ENCODE measurements at places on chromosomes 7 and 10. TPM values are rescaled to one million over a fixed set of nuclear protein-coding genes. Genes with fewer than 3 reads are reported as not detected.

SUN1 gene
- 107 TPM for total RNA-seq

TMEM176A gene
- total RNA-seq = not detected

CACNB2 gene
- 1.2 TPM for total RNA-seq

ZNF727 gene
- not detected for total RNA-seq

NRCAM gene
- total RNA-seq = 0.17 TPM

MKX gene
- not detected for total RNA-seq

PROSER2 gene
- 1.2 TPM for total RNA-seq

KAZALD1 gene
- 84.3 TPM for total RNA-seq

CTTNBP2 gene
- total RNA-seq = 16.3 TPM

ASAH2 gene
- 0.26 TPM for total RNA-seq

GTF2IRD1 gene
- total RNA-seq = 6.6 TPM

CLDN3 gene
- not detected for total RNA-seq

VSTM4 gene
- total RNA-seq = 5.5 TPM
